ENCODE measurements at places on chromosomes 4 and X. TPM values are rescaled to one million over a fixed set of nuclear protein-coding genes. Genes with fewer than 3 reads are reported as not detected.

DNA sequence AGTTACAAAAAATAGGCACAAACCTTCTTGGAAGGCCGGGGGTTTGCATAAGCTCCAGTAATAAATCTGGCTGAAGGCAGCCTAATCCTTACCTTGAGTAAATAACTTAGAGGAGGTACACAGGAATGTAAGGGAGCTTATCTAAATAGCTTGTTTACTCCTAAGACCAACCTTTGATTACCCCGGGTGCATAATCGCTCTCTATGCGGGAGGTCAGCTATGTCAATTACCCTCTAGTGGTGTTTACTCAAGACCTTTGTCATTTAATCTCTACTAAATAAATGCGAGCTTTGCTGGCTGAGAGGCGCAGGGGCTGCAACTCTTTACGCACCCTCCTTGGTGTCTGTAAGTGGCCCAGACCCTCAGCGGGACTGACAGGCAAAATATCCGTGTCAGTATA, 50.2 kb upstream of the MAP9 start:
- no peaks in the 10 kb centered on the region for H3K27me3 ChIP-seq
- H3K4me1 ChIP-seq: no peaks in the 10 kb centered on the region
- peak; percentile 17 for DNase-seq
- H3K4me3 ChIP-seq: no peak overlapping the region
- H3K27ac ChIP-seq: no peak overlapping the region
- H3K36me3 ChIP-seq: peaks cover 9% of the 10 kb centered on the region

- peak within 1 kb of the TSS; percentile 57 for H3K4me3 ChIP-seq
- DNase-seq: peak; percentile 71
- peaks cover 9% of the 10 kb centered on the region for H3K4me1 ChIP-seq
- no peak within 1 kb of the TSS for H3K27ac ChIP-seq
- H3K36me3 ChIP-seq: no peaks in the 10 kb centered on the region
These were observed at the start of gene ARHGAP6 for GRCh38 chrX:11665168-11666111. Gene ARHGAP6, minus strand, starts transcription at chrX:11665920. Its CDS starts 1,092 bp downstream, at chrX:11664828.

GRCh38 chrX:10525381-10526120, 94.8 kb downstream of the MID1 start:
- no peaks in the 10 kb centered on the region for H3K27me3 ChIP-seq
- no peak for DNase-seq
- no peaks in the 10 kb centered on the region for H3K4me1 ChIP-seq
- H3K27ac ChIP-seq: no peak overlapping the region

DNA sequence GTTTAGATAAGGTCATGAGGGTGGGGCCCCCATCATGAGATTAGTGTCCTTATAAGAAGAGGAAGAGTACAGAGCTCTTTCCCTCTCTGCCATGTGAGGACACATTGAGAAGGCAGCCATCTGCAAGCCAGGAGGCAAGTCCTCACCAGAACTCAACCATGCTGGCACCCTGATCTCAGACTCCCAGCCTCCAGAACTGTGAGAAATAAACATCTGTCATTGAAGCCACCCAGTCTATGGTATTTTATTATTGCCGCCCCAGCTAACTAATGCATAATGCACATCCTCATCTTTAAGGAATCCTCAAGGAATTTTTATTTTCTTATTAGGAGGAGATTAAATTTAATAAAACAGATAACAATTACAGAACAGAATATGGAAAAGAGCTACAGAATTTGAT, 16.7 kb upstream of the EXOSC9 start:
- DNase-seq: no peak
- no peaks in the 10 kb centered on the region for H3K36me3 ChIP-seq
- H3K27ac ChIP-seq: no peak overlapping the region
- no peak overlapping the region for H3K4me3 ChIP-seq

GRCh38 chr4:163109967-163110366, 56.7 kb downstream of the NAF1 start:
- no peak overlapping the region for H3K4me3 ChIP-seq
- no peaks in the 10 kb centered on the region for H3K36me3 ChIP-seq
- H3K27ac ChIP-seq: no peak overlapping the region
- no peak for DNase-seq

DNA sequence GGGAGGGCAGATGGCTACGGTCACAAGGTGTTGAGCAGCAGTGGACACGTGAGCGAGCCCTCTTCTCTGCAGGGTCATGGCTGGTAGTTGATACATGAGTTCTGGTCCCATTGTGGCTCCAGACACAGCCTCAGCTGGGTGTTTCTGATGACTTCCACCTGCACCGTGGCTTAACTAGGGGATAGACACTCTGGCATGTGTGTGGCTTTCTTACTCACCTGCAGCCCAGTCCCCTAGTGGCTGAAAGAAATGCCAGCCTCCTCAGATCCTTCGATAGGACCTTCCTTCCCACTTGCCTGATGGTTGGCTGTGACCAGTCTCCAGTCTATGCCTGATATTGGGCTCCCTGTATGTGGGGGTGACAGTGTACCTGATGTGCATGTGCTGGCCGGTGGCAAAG, 5.0 kb downstream of the GPR78 start:
- no peaks in the 10 kb centered on the region for H3K36me3 ChIP-seq
- H3K4me1 ChIP-seq: peaks cover 7% of the 10 kb centered on the region
- H3K27me3 ChIP-seq: peaks cover 32% of the 10 kb centered on the region
- H3K27ac ChIP-seq: no peak overlapping the region
- DNase-seq: peak; percentile 38

- H3K4me3 ChIP-seq: no peak overlapping the region
- H3K36me3 ChIP-seq: no peaks in the 10 kb centered on the region
- DNase-seq: no peak
- H3K27me3 ChIP-seq: no peaks in the 10 kb centered on the region
These were observed 10.0 kb upstream of the HS6ST2 start for GRCh38 chrX:132968296-132968949.

SH3D19 gene
- total RNA-seq: 38.3 TPM

- no peak overlapping the region for H3K4me3 ChIP-seq
- H3K27me3 ChIP-seq: no peaks in the 10 kb centered on the region
- H3K36me3 ChIP-seq: no peaks in the 10 kb centered on the region
- DNase-seq: no peak
These were observed 43.9 kb upstream of the NSG1 start for GRCh38 chr4:4343038-4343437.

DUX4 gene
- total RNA-seq: not detected

RENBP gene
- total RNA-seq: 9.3 TPM

- H3K4me3 ChIP-seq: no peak overlapping the region
- DNase-seq: no peak
- no peaks in the 10 kb centered on the region for H3K4me1 ChIP-seq
These were observed 84.6 kb downstream of the LARP1B start for GRCh38 chr4:128145727-128146126.

NWD2 gene
- not detected for total RNA-seq

- H3K36me3 ChIP-seq: no peaks in the 10 kb centered on the region
- no peak overlapping the region for H3K27ac ChIP-seq
- H3K27me3 ChIP-seq: no peaks in the 10 kb centered on the region
- H3K4me1 ChIP-seq: no peaks in the 10 kb centered on the region
- H3K4me3 ChIP-seq: no peak overlapping the region
- DNase-seq: no peak
These were observed 113.0 kb downstream of the PRDM5 start for GRCh38 chr4:120809518-120809917.

- DNase-seq: no peak
- no peaks in the 10 kb centered on the region for H3K36me3 ChIP-seq
- H3K4me3 ChIP-seq: no peak overlapping the region
- no peak overlapping the region for H3K27ac ChIP-seq
These were observed 39.0 kb downstream of the PTTG2 start for GRCh38 chr4:37999000-37999716.

DNA sequence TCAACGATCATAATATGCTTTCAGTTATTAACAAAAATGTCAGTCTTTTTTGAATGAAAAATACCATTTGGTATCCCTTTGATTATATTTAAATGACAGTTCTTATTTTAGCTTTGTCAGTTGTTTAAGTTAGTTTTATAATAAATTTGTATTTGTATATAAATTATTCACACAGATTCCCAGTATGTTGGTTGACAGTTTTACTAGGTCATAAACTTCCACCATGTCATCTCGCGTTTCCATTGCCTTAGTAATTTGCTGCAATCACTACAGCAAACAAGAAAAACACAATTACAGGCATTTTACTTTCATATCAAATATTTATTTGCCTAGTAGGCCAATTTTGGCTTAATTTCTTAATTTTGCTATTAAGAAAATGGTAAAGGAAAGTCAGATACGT, 109.6 kb upstream of the ANK2 start:
- peaks cover 38% of the 10 kb centered on the region for H3K4me1 ChIP-seq
- H3K4me3 ChIP-seq: no peak overlapping the region
- DNase-seq: no peak

GRCh38 chr4:176953021-176953420, 160.3 kb upstream of the VEGFC start:
- no peak overlapping the region for H3K27ac ChIP-seq
- no peaks in the 10 kb centered on the region for H3K27me3 ChIP-seq

TRAPPC2 gene
- total RNA-seq: 31.6 TPM

LDB2 gene
- 24.3 TPM for total RNA-seq

DNA sequence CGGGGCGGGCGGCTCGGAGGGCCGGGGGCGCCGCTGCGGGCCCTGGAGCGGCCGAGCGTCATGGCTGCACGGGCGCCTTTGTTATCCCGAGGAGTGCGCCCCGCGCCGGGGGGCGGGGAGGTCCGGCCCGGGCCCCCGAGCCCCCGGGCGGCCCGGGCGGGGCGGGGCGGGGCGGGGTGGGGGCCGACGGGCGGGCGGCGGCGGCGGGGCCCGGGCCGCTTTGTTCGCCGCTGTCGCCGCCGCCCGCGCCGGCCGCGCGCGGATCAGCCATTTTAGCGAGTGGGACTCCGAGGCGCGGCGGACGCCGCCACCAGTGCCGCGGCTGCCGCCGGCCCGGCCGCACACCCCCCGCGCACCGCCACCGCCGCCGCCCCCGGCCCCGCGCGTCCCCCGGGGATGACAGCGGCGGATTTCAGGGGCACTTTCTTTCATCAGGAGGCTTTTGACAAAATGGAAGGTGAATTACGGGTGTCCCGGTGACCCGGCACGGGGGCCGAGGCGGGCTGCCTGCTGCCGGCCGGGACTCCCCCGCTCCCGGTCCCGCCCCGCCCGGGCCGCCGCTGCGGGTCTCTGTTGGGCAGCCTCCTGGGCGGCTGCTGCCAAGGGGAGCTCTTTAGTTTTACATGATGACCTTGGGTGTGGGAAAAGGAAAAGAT, 1.2 kb downstream of the HMGB3 start:
- peak overlapping the region; percentile 80 for H3K4me3 ChIP-seq
- H3K36me3 ChIP-seq: no peaks in the 10 kb centered on the region
- no peaks in the 10 kb centered on the region for H3K4me1 ChIP-seq
- no peak overlapping the region for H3K27ac ChIP-seq
- DNase-seq: peak; percentile 55
- H3K27me3 ChIP-seq: peaks cover 13% of the 10 kb centered on the region

- no peak overlapping the region for H3K4me3 ChIP-seq
- DNase-seq: no peak
- no peak overlapping the region for H3K27ac ChIP-seq
- no peaks in the 10 kb centered on the region for H3K4me1 ChIP-seq
These were observed 24.7 kb upstream of the FRYL start for GRCh38 chr4:48804584-48805301.

DNA sequence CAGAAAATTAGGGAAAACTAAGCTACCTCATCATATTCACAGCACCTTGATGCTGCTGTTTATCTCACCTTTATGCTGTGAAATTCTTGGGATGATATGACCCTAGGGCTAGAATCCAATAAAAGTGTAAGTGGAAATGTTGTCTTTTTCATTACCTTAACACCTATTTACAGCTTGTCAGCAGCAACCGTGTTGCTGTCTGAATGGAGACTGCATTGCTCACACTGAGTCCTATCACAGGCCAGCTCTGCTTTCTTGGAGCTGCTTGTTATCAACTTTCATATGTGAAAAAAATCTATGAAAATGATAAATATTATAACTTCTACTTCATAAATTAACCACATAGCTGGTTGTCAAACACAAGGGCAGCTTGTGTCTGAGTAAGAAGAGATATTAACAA, 789.5 kb downstream of the TECRL start:
- no peaks in the 10 kb centered on the region for H3K4me1 ChIP-seq
- no peaks in the 10 kb centered on the region for H3K36me3 ChIP-seq
- H3K27me3 ChIP-seq: no peaks in the 10 kb centered on the region
- H3K27ac ChIP-seq: no peak overlapping the region

DNA sequence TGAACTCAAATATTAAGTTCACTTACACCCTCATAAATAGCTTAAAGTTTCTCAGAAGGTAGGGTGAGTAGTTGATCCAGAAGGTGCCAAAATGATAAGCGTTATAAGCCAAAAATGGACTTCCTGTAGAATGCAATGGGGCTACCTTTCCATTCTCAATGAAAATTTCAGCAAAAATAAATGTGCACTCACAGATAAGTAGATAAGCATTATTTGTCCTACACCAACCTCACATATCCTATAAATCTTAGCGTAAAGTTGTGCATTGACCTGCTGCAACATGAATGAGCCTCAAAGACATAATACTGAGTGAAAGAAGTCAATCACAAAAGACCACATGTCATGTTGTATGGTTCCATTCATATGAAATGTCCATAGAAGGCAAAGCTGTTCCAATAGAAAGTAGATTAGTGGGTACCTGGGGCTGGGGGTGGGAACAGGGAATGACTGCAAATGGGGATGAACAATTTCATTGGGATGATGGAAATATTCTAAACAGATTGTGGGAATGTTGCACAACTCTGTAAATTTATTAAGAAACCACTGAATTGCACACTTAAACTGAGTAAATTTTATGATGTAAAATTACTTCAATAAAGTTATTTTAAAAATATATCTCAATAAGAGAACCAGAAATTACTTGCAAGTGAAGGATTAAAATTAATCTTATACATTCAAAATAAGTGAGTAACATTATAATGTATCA, 100.9 kb downstream of the AMELX start:
- no peaks in the 10 kb centered on the region for H3K36me3 ChIP-seq
- DNase-seq: no peak
- H3K27me3 ChIP-seq: no peaks in the 10 kb centered on the region
- no peaks in the 10 kb centered on the region for H3K4me1 ChIP-seq

DNA sequence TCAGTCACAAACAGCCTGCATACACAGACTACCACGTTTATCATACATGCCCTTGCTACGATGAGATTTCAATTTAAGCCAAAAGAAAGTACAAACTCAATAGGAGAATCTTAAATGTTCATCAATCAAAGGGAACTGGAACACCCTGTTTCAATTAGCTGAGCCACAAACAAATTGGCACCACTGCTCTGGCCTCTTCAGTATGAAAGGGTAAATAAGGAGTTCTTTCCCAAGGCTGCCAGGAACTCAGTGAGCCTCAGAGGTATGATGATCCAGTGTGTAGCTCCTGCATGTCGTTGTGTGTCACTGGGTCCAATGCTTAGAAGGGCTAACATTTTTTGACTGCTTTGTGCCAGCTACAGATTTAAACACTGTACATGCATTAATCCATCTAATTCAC, 5.4 kb downstream of the RNF150 start:
- no peak overlapping the region for H3K27ac ChIP-seq
- DNase-seq: no peak
- H3K4me1 ChIP-seq: no peaks in the 10 kb centered on the region
- H3K36me3 ChIP-seq: no peaks in the 10 kb centered on the region
- H3K4me3 ChIP-seq: no peak overlapping the region

- peak overlapping the region; percentile 39 for H3K4me3 ChIP-seq
- peak overlapping the region; percentile 96 for H3K27ac ChIP-seq
- no peaks in the 10 kb centered on the region for H3K27me3 ChIP-seq
- H3K4me1 ChIP-seq: peaks cover 80% of the 10 kb centered on the region
These were observed 104.2 kb downstream of the AFF1 start for GRCh38 chr4:87038837-87039615.

- no peaks in the 10 kb centered on the region for H3K27me3 ChIP-seq
- no peak overlapping the region for H3K27ac ChIP-seq
- H3K4me3 ChIP-seq: no peak overlapping the region
- H3K36me3 ChIP-seq: no peaks in the 10 kb centered on the region
- no peaks in the 10 kb centered on the region for H3K4me1 ChIP-seq
These were observed 22.9 kb downstream of the MID2 start for GRCh38 chrX:107848591-107848990.
